ENCODE measurements at places on chromosomes 1 and 21.

DNA sequence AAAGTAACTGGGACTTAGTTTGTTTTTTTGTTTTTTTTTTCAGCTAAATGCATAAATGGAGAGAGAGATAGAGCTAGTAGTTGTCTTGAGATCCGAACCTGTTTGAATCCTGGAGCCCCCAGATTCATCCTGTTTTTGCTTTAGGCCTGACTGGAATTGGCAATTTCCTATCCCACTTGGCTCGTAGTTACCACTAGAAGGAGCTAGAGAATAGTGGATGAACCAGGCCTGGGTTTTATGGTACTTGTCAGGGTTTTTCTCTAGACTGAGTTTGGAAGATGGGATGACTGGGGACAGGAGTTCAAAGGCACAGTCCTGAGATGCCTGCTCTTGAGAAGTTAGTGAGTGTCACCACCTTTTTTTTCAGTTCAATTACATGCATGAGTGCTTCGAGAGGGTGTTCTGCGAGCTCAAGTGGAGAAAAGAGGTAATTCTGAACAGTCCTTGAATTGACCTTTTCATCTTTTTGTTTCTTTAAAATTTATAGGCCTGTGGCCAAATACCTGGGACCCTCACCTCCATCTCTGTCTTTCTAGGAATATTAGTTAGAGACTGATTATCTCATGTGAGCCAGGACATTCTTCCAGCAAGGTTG lies 23.4 kb downstream of the CELF3 start:
- DNase-seq, result peak; percentile 64

- no peak for DNase-seq
These were observed 13.2 kb upstream of the PRKAB2 start for GRCh38 chr1:147185432-147185831.

- no peak for DNase-seq
These were observed 5.0 kb upstream of the PMVK start for GRCh38 chr1:154941333-154942013.

- DNase-seq, result no peak
These were observed 25.8 kb downstream of the OSBPL9 start for GRCh38 chr1:51642739-51643142.

- DNase-seq, result peak; percentile 89
These were observed 81.5 kb downstream of the SCMH1 start for GRCh38 chr1:41160498-41161110.
